ENCODE measurements at places on chromosomes 1 and 21.

GRCh38 chr21:40684726-40685125 lies 162.2 kb downstream of the DSCAM start:
- DNase-seq = no peak

DNA sequence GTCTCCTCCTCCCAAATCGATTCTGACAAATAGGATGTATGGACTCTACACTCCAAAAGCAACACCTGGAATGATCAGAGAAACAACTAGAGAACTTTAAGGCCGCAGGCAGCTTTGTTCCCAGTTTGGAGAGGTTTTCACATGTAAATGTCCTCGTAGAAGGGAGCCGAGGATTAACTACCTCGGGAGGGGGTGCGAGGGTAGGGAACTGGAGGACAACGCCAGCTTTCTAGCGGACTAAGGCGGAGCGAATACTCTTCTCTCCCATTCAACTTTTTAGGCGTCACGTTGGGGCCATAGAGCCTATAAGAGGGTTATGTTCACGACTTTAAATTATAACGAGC lies 1.2 kb downstream of the SCAF4 start:
- no peak for DNase-seq

DNA sequence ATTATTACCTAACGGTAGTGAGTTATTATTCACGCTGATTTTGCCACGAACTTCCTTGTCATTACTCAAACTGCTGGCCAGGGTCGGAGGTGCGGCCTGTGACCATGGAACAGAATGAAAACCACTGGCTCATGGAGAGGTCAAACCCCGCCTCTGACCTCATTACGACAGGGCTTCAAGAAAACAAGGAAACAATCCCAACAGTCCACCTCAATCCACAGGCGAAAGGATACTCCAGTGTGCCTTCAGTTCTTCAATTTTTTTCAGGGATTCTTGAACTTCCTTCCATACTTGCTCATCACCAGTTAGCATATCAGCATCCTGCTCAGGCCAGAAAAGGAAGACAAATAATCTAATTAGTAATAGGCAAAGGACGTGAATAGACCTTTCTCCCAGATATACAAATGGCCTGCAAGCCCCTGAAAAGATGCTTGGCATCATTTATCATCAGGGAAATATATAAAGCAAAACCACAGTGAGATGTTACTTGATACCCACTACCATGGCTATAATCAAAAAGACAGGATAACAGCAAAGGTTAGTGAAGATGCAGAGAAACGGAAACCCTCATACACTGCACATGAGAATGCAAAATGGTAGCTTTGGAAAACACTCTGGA lies 643.4 kb downstream of the SMYD3 start:
- no peak for DNase-seq

GRCh38 chr1:24903955-24904730 lies 25.9 kb downstream of the RUNX3 start:
- DNase-seq = no peak

GRCh38 chr1:171075041-171075440 lies 15.7 kb upstream of the FMO3 start:
- DNase-seq = no peak

DNA sequence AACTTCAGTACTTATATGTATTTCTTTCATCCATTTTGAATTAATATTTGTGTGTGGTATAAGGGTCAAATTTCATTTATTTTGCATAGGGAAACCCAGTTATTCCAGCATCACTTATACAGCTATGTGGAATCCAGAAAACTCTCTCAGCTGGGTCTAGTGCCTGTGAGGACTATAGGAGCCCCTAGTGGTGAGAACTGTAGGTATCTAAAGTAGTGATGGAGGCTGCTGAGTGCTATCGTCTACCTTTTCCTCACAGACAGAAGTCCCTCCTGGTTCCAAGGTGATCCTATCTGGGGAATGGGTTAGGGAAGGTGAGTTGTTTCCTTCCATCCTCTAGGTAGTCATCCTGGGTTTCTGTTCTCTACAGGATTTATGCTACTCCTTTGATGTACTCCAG lies 352.0 kb upstream of the C1orf87 start:
- DNase-seq = no peak

- no peak for DNase-seq
Observed at GRCh38 chr1:19869929-19870328, 12.3 kb upstream of the OTUD3 start.

DNA sequence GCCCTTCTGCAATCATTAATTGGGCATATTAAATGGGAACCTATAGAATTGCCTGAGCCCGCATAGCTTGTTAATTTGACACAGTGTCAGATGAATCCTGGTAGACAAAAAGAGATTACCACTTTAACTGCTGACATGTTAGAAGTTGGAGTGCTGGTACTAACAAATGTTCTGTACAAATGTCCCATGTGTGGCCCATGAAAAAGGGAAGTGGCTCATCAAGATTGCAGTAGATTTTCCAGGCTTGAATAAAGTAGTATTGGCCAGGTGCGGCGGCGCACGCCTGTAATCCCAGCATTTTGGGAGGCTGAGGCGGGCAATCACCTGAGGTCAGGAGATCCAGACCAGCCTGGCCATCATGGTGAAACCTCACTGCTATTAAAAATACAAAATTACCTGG lies 45.6 kb downstream of the GNPAT start:
- DNase-seq = no peak

DNA sequence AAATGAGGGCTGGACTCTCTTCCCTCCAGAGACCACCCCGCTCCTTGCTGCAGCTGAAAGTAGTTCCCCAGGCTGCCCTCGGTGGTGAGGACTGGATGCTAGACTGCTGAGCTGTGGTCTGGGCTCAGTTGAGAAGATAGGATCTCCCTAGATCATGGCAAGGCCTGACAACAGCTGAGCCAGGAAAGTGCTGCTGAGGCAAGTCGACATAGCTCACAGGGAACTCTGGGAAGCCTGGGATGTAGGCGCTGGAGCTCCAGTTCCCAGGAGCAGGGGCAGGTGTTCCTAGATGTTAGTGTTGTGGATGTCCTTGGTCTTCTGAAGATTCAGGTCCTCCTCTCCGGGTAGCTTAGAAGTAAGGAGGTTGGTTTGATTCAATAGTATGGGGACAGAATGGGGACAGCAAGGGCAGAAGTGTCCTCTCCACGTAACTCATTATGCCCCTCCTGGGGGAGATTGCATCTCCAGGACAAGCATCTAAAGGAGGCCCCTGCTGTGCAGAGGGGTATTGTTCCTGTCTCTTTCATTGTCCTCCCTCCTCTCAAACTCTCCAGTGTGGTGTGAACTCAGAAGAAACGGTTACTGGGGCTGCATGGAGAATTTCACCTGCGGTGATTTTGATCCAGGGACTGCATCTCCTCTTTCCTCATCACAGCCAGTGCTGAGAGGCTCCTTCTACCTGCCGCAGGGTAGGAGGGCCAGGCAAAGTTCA lies 3.7 kb downstream of the CYB561D1 start:
- no peak for DNase-seq

DNA sequence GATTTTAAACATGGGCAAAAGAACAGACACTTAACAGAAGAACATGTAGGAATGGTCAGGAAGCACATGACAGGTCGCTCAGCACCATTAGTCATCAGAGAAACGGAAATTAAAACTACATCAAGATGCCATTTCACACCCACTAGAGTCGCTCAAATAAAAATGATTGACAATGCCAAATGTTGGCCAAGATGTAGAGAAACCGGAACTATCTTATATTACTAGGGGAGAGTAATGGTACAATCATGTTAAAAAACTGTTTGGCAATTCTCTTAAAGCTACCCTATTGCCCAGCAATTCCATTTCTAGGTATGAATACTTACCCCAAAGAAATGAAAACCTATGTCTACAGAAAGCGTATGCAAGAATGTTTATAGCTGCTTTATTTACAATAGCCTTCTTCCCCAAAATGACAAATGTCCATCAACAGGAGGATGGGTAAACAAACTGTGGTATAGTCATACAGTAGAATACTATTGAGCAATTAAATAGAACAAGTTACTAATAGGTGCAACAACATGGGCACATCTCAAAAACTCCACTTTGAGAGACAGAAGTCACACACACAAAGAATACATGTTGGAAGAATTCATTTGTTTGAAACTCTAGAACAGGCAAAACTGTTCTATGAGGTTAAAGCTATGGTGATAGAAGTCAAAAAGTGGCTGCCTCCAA lies 92.8 kb downstream of the ETS2 start:
- no peak for DNase-seq

GRCh38 chr1:207470927-207471326 lies 16.8 kb downstream of the CR2 start:
- DNase-seq = no peak

DNA sequence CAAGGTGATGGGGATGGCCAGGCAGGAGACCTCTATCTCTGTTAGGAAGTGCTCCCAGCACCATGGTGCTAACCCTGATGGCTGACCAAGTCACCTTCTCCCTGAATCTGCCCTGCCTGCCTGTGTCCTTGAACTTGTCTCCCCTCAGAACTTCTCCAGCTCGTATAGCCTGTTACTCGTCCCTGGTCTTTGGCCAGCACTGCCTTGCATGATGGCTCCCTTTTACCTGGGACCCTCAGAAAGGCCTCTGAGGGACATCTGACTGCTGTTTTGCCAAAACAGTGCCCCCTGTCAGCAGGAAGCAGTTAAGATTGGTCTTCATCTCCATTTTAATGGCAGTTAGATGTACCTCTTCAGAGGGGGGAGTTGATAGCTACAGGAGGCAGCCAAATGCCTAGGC lies 148.3 kb downstream of the RHOU start:
- no peak for DNase-seq

DNA sequence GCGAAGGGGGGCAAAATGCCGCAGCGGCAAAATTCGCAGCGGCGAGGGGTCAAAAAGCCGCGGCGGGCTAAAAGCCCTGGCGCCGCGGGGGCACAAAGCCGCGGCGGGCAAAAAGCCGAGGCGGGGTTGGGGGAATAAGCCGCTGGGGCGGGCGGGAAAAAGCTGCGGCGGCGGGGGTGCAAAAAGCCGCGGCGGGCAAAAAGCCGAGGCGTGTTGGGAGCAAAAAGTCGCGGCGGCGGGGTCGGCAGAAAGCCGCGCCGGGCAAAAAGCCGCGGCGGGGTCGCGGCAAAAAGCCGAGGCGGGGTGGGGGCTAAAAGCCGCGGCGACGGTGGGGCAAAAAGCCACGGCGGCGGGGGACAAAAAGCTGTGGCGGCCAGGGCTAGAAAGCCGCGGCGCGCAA lies 3902.5 kb downstream of the SRGAP2C start:
- no peak for DNase-seq

- DNase-seq = no peak
Observed at GRCh38 chr1:90122654-90123340, 127.9 kb downstream of the ZNF326 start.

DNA sequence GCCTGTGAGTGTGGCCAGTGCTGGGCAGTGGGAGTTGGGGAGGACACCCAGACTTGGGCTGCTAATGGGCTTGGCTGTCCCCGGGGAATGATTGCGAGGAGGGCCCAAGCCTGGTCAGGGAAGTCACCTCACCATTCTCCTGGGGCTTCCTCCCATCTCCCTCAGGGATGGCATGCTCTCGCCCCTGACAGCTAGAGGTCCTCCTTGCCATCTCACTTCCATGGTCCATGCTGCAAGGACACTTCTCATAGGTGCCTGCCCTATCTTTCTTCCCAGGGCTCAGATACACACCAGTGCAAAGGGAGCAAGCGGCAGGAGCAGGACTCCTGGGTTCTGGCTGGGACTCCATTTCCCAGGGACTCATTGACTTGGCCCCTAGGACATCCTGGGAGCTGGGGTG lies 4.1 kb downstream of the NTRK1 start:
- no peak for DNase-seq
